ENCODE measurements at places on chromosomes 16 and 17.

- peak; percentile 73 for DNase-seq
Observed at GRCh38 chr17:13337864-13338371, 263.8 kb downstream of the HS3ST3A1 start.

DNA sequence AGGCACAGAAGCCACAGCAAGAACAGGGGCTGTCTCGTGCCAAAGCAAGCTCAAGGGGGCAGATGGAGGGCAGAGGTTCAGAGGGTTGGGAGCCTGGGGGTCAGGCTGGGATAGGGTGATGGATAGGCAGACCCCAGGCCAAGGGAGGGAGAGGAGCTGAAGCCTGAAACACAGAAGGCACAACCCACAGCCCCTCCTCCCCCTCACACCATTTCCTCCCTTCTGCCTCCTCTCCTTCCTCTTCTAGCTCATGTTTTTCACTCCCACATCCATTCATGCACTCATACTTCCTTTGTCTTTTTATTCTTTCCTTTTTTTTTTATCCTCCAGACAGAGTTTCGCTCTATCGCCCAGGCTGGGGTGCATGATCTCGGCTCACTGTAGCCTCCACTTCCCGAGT is 61.1 kb downstream of the SOCS1 start:
- no peak for DNase-seq

DNA sequence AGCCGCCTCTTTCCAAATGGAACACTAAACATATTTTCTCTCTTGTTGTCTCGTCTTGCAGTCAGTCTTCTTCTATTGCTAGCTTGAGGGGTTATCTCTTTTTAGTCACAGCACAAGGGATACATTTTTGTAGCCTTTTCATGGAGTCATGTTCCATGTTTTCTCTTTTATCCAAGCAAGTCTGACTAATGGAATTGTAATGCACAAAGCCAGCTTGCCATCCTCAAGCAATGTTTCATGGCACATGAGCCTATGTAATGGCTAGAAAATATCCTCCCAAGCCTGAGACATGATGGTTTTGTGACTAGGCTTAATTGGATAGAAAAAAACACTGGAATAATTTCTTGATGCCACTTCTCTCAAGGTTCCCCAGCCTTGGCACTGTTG is 414.6 kb upstream of the GOT2 start:
- peak; percentile 67 for DNase-seq

GRCh38 chr17:75758131-75758905 is 6.7 kb downstream of the GALK1 start:
- no peak for DNase-seq

GRCh38 chr16:53744449-53744848 is 40.5 kb downstream of the FTO start:
- no peak for DNase-seq

DNA sequence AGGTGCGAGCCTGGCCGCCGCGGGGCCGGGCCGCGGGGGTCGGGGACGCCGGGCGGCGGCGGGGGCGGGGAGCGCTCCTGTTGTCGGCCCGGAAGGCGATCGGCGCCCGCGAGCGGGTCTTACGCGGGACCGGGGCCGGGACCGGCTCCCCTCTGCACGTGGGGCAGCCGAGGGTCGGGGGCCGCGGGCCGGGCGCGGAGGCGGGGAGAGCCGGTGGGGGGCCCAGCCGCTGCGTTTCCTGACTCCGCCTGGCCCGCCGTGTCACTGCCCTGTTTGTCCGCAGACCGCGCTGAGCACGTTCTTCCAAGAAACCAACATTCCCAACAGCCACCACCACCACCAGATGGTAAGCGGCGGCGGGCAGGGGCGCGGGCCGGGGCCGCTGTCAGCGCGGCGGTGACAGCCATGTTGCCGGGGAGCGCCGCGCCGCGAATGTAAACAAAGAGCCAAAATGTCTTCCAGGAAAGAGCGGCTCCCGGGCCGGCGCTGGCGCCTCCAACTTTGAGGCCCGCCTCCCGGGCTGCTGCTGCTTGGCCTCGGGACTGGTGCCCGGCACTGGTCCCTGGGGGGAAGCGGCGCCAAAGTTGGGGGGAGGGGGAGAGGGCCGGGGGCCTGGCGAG is 586 bp downstream of the UBALD2 start:
- DNase-seq = peak; percentile 55

DNA sequence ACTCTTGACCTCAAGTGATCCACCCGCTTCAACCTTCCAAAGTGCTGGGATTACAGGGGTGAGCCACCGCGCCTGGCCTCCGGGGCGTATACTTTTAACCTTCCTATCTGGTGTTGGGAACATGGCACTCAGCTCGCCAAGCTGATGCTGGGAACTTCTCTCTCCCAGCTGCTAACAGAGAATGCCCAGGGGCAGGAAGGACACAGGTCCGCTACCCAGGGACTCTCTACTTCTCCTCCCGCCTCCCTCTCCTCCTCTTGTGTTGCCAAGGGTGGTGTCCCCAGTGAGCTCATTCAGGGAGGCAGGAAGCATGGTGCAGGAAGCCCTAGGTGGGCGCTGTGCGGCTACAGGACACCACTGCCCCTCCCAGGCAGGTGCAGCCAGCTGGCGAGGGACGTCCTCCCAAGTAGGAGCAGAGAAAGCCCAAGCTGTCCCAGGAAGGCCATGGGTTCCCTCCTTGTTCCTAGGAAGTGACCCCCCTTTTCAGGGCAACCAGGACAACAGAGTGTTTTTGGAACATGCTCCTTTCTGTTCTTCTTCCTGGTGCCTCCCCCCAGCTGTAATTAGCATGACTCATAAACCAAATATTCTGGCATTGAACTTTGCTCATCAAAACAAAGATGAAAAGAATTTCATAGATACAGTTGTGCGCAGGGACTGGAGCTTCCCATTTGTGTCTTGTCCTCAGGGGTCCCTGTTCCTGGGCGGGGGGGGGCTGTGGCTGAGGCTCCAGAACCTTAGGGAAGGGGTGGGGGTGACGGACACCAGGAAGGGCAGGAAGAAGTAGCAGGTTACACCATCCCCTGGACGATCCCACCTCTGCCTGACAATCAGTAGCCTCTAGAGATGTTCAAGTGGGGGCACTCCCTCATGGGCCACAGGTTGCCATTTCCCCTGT is 2.7 kb downstream of the C1QTNF1 start:
- peak; percentile 78 for DNase-seq

DNA sequence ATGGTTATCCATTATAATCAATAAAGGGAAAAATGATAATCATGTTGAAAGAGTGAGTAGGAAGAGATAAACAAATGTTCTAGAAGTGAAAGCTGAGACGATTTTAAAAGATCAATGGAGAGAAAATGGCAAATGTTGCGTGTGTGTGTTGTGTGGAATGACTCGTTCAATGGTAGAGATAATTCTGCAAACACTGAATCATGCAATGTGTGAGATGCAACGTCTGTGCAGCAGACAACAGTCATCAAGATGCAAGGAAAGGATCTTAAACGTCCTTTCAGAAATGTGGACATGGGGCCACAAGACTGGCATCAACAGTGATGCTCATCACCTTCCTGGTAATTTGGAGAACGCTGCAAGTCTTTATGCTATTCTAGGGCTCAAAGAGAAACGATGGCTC is 124.4 kb downstream of the CDYL2 start:
- no peak for DNase-seq

GRCh38 chr17:13646411-13646810 is 44.7 kb upstream of the HS3ST3A1 start:
- DNase-seq = peak; percentile 68

DNA sequence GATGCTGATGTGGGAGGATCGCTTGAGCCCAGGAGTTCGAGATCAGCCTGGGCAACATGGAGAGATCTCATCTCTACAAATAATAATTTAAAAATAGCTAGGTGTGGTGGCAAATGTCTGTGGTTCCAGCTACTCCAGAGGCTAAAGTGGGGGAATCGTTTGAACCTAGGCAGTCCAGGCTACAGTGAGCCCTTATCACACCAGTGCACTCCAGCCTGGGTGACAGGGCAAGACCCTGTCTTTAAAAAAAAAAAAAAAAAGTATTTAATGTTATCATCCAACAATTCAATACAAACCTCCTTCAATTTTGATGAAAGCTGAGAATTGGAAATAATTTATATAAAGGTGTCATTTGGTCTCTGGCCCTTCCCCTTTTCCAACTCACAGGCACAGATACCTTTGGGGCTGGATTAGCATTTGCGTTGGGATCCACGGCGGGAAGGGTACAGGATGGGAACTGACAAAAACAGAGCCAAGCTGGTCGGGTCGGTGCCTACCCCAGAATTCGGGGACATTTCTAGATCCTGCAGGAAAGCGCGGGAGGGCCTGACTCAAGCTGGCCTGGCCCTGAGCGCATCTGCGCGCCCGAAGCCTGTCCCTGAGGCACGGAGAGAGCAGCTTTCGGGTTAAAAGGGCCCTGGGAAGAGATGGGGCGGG is 860 bp upstream of the DCAF7 start:
- no peak for DNase-seq

GRCh38 chr17:21513012-21513570 is 136.9 kb downstream of the KCNJ12 start:
- peak; percentile 58 for DNase-seq

DNA sequence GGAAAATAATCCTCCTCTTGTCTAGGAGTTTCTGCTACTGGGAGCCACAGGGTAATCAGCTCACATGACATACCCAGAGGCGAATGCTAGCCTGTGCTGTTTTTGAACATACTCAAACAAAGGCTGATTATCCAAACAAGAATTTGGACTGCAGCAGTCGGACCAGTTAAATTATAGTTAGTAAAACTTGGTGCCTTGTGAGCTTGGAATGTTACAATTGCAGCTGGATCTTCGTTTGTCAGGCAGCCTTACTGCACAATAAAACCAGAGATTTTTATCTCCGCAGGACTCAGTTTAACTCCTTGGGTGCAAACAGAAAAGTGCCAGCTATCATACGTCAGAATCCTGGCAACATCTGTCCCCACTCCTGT is 163.8 kb upstream of the TBX2 start:
- DNase-seq = peak; percentile 47

DNA sequence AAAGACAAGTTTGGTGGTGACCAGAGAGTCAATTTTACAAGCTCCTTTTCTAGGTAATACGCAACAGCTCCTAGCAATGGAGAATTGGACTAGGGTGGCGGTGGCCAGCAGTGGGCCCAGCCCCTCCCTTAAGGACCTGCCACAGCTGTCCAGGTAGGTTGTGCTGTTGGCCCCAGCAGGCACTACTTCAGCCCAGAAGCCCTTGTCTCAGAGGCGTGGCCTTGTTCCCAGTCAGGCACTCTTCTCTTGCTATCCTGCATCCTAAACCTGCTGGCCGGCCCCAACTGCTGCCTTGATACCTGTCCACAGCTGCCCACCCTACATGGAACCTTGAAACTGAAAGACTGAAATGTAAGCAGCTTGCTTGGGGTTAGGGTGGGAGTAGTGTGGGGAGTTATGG is 989 bp upstream of the GALK1 start:
- DNase-seq = no peak

DNA sequence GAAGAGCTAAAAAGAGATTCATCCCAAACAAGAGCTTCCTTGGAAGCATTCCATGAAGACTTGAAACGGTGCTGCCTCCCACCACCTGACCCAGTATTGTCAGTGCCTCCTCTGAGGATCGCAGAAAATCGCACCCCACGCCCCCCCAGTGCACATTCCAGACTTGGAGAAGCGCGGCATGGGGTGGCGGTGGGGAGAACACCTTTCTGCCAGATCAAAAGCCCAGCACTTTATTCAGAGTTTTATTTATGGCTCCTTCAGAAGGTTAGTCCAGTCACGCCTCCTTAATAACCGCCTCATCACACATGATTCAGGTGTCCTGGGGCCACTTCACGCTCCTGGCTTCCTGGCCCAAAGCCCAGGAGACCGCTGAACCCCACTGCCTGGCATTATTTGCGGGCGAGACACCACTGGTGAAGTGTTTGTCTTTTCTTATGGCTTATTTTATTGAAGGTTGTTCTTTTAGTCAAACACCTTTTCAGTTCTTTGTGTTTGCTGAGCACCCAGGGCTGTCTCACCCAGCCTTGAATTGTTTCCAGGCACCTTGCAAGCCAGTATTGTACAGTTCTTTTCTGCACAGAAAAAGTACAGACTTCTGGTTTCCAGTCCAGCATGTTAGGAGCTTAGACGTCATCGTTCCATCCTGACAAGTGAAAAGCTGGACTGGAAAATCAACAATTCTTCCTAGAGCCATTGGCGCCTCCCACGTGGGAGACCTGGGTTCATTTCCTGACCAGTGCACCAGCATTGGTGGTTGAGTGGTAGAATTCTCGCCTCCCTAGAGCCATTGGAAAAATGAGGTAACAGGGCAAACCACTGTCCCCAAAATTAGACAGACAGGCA is 79.6 kb upstream of the CACNG5 start:
- DNase-seq = no peak

- peak; percentile 90 for DNase-seq
Observed at GRCh38 chr17:71237903-71238538, 882.8 kb upstream of the SOX9 start.

- no peak for DNase-seq
Observed at GRCh38 chr17:29070308-29070707, 27.4 kb downstream of the PIPOX start.

DNA sequence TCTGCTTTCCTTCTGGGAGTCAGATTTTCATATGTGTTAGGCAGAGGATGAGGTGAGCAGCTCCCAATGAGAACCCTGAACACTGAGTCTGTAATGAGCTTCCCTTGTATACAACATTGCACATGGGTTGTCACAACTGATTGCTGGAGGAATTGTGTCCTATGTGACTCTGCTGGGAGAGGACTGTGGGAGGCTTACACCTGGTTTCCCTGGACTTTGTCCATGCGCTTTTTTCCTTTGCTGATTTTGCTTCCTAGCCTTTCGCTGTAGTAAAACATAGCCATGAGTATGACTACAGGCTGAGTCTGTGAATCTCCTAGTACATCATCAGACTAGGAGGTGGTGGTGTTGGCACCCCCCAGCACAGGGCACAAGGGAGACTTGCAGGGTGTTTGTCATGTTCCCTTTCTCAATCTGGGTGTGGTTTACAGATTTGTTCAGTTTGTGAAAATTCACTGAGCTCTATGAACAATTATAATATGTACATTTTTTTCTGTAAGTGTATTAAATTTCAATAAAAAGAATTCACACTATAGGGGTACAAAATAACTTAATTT is 1.7 kb upstream of the PLK1 start:
- DNase-seq = no peak

DNA sequence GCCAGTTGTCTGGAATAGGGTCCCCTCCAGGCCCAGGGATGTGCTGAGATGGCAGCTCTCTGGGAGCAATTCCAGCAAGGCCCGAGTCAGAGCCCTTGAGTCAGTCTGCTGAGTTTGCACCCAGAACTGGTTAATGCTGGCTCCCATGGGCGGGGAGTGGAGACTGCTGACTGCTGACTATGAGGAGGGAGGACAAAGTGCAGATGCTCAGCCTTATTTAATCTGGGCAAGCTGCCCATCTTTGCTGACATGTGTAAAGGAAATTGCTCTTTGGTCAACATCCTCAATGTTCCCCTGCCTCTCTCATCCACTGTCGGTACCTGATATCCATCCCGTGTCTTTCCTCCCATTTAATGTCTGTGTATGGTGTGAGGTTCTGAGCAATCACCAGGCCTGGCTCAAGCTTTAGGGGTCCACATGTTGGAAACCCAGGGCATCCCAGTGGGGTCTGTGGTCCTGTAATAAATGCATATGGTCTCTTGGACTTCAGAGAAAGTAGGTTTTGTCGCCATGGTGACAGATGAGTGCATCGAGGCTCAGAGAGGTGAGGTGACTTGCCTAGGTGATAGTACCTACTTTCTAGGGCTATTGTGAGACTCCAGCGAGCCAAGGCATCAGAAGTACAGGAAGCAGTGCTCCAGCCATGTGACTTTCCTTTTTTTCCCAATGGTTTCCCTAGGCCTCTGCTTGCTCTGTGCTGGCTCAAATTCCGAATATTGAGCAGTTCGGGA is 20.0 kb upstream of the RNF135 start:
- DNase-seq = peak; percentile 81
